ENCODE measurements at places on chromosomes 11 and 22.

DNA sequence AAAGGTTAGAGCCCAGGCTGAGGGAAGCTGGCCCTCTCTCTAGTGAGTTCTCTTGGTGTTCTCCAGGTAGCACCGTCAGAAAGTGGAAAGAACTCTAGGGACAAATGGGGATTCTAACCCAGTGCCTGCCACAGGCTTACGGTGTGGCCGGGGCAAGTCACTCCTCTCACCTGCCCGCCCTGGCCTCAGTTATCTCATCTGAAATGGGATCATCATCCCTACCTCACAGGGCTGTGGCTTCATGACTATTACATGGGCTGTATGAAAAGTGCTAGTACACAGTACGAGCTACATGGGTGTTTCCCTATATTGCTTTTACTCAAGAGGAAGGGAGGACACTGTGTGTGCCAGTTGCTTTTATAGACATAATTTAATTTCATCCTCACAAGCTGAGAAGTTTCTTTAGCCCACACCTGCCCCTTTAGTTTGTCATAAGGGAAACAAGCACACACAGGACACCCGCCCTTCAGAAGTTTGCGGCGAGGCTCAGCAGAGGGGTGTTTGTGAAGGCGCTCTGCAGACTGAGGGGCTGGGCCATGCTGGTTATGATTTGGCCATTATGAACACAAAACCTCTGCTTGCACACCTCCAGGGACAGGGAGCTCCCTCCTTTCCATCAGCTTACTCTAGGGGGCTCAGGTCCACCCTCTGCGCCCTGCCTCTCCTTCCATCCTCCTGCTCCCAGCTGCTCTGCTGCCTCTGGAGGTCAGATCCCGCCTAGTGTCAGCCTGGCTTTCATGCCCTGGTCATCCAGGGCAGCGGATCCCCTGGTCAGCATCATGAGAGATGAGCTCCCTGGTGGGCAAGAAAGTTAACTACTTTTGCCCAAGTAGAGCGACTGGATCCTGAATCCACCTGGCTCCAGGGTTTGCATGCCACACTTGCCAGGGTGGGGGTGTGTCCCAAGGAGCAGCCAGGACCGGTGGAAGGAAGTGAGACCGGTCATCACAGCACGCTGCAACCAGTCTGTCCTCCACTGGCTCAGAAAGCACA lies 1.2 kb downstream of the KLHL35 start:
- DNase-seq: no peak

GRCh38 chr11:1458340-1459218 lies 28.0 kb downstream of the MOB2 start:
- peak; percentile 13 for DNase-seq

GRCh38 chr22:37245740-37246139 lies 1.7 kb upstream of the RAC2 start:
- DNase-seq: no peak

DNA sequence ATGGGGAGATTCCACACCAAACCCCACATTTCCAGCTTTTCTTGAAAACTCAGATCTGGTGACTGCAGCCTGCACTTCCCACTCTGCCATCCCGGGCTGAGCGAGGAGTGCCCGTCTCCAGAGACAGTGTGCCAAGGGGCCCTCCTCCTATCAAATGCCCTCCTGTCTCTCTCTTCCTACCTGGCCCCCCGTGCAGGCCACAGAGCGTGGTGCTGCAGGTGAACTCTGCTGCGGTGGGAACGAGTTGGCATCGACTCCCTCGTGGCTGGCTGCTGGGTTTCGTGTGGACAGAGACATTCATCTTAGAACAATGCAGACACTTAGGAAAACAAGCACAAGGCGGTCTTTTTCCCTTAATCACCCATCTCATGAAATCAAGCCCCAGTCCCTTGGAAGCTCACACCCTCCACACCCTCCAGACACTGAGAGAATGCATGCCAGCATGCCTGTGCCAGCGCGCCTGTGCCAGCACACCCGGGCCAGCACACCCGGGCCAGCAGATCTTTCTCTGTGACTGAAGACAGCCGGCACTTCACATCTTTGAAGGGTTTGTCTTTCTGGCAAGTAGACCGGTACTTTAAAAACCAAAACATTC lies 65.0 kb downstream of the PARVB start:
- peak; percentile 42 for DNase-seq

DNA sequence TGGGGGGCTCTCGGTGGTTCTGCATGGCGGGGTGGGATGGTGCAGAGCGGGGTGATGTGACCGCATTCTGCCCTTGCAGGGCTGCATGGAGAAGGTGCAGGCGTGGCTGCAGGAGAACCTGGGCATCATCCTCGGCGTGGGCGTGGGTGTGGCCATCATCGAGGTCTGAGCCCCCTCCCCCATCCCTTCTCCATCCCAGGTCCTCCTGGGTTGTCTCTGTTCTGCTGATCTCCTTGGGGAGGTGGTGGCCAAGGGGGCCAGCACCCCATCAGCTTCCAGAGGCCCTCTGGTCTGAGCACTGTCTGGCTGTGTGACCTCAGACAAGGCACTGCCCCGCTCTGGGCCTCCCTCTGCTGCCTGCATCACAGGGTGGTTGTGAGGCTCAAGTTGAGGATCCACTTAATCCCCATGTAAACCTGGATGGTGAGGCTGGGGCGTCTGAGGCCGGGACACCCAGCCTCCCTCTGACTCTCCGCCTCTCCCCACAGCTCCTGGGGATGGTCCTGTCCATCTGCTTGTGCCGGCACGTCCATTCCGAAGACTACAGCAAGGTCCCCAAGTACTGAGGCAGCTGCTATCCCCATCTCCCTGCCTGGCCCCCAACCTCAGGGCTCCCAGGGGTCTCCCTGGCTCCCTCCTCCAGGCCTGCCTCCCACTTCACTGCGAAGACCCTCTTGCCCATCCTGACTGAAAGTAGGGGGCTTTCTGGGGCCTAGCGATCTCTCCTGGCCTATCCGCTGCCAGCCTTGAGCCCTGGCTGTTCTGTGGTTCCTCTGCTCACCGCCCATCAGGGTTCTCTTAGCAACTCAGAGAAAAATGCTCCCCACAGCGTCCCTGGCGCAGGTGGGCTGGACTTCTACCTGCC lies 53.3 kb downstream of the CD82 start:
- no peak for DNase-seq

GRCh38 chr22:33758961-33759360 lies 161.3 kb downstream of the LARGE1 start:
- DNase-seq: no peak

- DNase-seq: peak; percentile 71
These were observed 437.3 kb upstream of the CADM1 start for GRCh38 chr11:115941481-115941993.

DNA sequence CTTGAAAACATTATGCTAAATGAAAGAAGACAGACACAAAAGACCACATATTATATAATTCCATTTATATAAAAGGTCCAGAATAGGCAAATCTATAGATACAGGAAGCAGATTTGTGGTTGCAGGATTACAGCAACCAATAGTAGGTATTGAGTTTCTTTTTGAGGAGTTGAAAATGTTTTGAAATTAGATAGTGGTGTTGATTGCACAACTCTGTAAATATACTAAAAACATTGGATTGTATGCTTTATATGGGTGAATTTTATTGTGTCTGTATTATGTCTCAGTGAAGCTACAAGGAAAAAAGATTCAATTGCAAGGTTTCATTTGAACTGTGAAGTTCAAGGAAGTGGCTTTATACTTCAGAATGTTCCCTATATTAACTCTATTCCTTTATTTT lies 3.0 kb upstream of the RRAS2 start:
- no peak for DNase-seq

DNA sequence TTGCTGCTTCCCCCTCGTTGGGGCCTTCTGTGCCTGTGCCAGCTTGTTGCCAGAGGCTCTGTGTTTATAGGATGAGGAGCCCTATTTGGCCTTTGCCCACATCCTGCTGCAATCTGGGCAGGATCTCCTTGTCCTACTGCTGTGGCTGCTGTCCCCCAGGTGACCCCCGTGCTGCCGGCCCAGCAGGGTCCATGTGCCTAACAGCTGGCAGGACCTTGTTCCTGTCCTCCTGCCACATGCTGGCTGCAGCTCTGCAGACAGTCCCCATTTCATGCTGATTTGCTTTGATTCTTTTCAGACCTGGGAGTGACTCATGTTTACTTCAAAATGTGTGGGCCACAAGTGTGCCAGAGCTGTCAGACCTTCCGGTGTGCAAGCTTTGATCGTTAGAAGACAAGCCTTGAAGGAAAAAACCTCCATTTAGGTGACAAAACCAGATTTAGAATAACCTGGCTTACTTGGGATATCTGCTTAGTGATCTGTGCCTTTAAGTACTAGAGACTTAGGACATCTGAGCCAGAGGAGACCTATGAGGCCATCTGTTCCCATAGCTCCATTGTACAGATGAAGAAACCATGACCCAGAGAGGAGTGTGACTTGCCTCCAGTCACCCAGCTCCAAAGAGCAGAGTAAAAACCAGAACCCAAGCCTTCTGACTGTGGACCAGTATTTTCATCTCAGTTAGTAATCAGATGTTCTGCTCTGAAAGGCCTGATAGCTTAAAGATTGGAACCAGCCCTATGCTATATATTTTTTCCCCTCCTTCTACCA lies 11.1 kb downstream of the NAV2 start:
- DNase-seq: peak; percentile 17

GRCh38 chr11:84543367-84544159 lies 1083.6 kb downstream of the DLG2 start:
- DNase-seq: no peak

DNA sequence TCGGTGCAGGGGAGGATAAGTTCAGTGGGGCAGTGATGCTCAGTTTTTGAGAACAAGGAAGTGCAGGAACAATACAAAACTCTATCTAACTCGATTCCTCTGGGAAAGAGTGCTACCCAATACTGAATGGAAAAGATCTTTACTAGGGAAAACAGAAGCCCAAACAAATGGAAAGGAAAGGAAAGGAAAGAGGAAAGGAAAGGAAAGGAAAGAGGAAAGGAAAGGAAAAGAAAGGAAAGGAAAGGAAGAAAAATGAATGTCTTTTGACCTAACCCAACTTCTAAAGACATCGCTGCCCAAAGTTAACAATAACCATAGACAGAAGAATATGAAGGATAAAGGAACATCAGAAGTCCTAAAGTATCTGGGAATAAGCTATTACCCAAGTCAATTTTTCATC lies 41.6 kb downstream of the PHF21A start:
- no peak for DNase-seq

DNA sequence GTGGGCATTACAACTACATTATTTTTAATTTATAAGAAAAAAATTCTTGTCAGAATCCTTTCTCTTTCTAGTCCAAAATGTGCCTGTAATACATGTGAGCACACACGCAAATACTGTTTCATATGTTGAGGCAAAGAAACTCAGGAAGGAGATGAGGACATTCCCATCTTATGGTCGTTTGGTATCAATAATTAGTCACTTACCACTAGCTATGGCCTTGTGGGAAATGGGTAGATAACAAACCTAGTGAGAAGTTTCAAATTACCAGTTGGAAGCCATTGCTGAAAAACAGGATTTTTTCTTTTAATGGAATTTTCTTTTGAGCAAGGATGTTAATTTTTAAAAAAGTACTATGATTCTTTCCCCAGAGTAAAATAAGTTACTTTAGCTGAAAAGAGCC lies 25.7 kb downstream of the AMOTL1 start:
- peak; percentile 64 for DNase-seq

- DNase-seq: no peak
These were observed 3.9 kb downstream of the CAPRIN1 start for GRCh38 chr11:34055218-34056000.

DNA sequence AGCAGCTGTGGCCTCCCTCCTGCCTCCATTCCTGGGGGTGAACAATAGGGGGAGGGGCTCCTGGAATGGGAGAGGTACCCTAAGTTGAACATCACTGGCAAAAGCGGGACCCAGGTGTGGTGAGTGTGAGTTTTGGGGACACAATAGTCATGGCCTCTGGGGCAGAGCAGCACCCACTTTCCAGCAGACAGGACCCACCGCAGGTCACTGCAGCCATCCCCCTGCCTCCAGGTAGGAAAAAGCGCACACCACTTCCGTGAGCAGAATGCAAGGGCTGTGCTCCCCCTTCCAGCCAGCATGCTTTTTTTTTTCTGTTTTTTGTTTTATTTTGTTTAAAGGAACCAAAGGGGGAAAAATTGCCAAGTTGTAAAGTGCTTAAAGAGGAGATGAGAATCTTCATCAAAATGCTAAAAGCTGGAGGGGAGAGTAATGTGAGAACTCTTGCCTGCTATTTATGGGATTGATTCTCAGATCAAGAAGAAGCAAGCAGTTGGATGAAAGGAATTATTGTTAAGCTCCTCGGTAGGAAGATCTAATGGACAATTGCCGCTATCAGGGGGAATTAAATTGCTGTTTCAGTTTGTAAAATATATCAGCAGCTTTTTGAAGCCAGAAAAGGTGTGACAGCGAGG lies 152.9 kb downstream of the FEZ1 start:
- DNase-seq: no peak

DNA sequence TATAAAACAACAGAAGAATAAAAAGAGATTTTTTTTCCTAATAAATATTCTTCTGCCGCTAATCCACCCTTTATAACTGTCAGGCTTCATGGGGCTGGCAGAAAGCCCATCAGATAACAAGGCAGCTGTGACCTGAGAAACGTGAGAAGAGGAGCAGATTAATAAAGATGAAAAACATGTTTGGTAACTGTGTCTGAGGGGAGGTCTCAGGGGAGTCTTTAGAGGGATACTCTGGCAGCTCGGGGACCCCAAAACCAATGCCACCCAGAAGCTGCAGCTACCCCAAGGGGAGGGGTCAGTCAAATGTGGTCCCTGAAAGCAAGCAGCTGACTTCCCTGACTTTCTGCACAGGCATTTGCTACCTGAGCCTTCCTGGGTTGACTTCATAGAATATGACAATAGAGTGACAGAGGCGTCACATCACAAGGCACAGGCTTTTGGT lies 48.4 kb upstream of the POU2AF1 start:
- no peak for DNase-seq

DNA sequence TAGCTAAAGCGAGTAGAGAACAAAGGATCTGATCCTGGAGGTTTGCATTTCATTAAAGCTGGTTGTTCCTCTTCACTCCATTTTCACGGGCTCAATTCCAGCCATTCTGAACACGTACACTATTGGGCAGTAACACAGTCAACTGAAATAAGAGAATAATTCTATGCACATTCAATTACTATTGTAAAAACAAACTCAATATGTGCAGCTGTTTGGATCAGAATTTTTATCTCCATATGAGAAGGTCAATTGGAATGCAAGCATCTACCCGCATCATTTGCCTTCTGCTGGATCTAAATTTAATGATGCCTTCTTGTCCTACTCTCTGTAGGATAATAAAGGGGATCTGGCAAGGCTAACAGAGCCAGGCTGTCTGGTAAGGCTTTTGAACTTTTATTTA lies 562.8 kb upstream of the CCDC179 start:
- peak; percentile 33 for DNase-seq

DNA sequence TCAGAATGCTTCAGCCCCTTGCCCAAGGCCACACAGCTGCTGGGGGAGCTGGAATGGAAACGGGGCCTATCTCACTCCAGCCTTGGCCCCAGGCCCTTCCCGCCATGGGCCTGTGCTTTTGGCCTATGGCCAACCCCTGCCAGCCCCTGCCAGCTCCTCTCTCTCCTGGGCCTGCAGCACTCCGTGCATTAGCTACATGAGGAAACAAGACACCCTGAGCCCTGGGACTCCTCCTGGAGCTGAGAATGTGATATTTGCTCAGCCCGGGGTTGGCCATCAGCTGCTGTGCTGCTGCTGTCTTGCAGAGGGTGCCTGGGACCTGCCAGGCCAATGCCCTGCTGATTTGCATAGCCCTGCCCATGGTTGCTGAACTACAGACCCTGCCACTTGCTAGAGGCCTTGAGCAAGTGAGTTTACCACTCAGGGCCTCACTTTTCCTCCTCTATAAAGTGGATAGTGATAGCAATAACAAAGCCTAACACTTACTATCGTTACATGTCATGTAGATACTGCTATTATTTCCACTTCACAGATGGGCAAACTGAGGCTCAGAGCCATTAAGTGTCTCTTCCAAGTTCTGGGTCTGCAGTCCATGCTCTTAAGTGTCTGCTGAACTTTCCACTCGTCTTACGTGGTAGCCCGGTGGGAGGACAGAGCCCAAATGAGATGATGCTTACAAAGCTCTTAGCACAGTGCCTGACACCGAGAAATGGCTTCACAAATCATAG lies 99.6 kb downstream of the KIAA1671 start:
- DNase-seq: no peak

Data from brain microvascular endothelial cell (primary cell).